Central memory CD8-positive, alpha-beta T cell (primary cell): ENCODE measurements at places on chromosomes 1 and 21.

DNA sequence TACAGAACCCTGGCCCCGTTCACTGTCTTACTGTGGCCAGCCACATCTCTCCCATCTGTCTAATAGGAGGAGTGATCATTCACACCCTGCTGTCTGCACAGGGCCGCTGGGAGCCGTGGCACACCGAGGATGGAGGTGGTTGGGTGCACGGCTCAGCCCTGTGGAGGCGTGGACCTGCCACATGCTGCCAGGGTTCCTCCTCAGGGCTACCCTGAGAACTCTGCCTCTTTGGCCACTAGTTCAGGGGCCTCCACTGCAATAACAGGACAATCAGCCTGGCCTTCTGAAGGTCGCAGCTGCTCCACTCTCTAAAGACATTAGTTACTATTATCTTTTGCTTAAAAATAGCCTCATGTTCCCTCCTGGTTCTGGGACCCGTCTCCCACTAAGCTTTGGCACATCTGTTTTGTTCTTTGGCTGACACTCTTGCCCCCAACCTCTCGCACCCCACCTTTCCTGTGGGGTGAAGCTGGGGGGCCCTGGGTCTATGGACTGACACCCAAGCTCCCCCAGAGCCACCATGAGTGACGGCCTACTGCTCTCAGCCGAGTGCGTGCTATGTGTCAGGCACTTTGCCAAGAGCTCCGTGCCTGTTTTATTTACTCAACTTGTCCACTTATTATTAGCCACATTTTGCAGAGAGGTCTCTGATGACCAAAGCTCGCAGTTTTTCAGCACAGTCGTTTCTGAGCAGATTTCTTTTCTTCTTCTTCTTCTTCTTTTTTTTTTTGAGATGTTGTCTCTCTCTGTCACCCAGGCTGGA is 66.3 kb downstream of the ARHGEF10L start:
- no peaks in the 10 kb centered on the region for H3K36me3 ChIP-seq
- peaks cover 30% of the 10 kb centered on the region for H3K27me3 ChIP-seq
- DNase-seq: no peak
- no peak overlapping the region for H3K27ac ChIP-seq
- no peak overlapping the region for H3K4me3 ChIP-seq

DNA sequence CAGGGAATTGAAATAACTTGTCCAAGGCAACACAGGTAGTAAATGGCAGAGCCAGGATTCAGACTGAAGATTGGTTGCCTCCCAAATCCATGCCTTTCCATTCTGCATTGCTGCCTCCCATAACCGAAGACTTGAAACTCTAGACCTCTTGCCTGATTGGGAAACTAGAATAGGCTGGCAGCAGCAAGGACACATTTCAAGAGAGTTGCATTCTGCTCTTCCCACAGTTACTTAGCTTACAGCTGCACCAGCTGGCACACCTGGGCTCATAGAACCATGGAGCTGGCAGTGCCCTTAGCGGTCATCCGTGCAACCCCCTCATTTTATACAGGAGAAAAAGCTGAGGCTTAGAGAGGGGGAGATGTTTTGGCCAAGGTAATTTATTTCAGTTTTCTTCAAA is 8.0 kb downstream of the TRNAU1AP start:
- no peaks in the 10 kb centered on the region for H3K27me3 ChIP-seq
- peaks cover 80% of the 10 kb centered on the region for H3K36me3 ChIP-seq
- DNase-seq: no peak
- no peaks in the 10 kb centered on the region for H3K4me1 ChIP-seq
- no peak overlapping the region for H3K27ac ChIP-seq

- no peaks in the 10 kb centered on the region for H3K4me1 ChIP-seq
- no peak for DNase-seq
- H3K27me3 ChIP-seq: no peaks in the 10 kb centered on the region
- H3K36me3 ChIP-seq: peaks cover 6% of the 10 kb centered on the region
- H3K27ac ChIP-seq: no peak overlapping the region
Measured at GRCh38 chr1:228209657-228210056, 1.8 kb downstream of the OBSCN start.

DNA sequence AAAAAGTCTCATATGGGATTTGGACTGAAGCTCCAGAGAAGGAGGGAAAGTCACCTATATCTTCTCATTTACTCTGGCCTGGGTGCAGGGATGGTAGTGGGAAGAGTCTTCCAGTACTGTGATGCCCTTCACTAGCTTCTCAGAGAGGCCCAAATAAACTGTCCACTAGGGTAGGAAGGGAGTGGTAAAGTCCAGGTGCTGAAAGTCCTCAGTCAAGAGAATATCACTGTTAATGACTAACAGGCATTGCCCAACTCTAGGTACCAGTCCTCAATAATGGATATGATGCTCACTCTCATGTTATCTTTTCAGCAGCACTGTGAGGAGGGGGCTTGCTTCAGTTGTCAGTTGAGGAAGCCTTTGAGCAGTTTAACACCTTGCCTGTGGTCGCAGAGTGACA is 64.0 kb downstream of the LHX8 start:
- H3K36me3 ChIP-seq: no peaks in the 10 kb centered on the region
- no peak for DNase-seq
- H3K4me3 ChIP-seq: no peak overlapping the region
- H3K27me3 ChIP-seq: peaks cover 10% of the 10 kb centered on the region

- no peak for DNase-seq
- H3K4me1 ChIP-seq: no peaks in the 10 kb centered on the region
- H3K36me3 ChIP-seq: no peaks in the 10 kb centered on the region
Measured at GRCh38 chr1:223211323-223211985, 68.4 kb upstream of the TLR5 start.

DNA sequence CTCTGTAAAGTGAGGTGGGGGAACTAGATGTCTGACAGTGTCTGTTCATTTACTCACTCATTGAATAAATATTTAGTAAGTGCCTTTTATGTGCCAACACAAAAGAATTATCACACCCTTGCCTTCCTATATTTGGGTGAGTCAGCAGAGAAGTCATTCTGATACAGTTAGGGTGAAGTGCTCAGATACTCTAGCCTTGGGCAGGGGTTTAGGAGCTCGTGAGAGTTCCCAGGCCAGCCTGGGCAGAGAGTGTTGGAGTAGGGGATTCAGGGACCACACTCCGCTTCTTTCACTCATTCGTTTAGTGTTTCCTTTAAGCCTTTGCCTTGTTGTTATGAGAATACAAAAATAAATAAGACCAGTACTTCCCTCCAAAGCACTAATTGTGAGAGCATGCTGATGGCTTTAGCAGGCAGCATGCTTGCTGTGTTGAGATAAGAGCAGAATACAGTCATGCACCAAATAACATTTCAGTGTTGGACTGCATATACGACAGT is 83.9 kb downstream of the DYRK1A start:
- H3K27ac ChIP-seq: peak overlapping the region; percentile 71
- peaks cover 6% of the 10 kb centered on the region for H3K36me3 ChIP-seq
- no peak for DNase-seq
- peak overlapping the region; percentile 19 for H3K4me3 ChIP-seq

DNA sequence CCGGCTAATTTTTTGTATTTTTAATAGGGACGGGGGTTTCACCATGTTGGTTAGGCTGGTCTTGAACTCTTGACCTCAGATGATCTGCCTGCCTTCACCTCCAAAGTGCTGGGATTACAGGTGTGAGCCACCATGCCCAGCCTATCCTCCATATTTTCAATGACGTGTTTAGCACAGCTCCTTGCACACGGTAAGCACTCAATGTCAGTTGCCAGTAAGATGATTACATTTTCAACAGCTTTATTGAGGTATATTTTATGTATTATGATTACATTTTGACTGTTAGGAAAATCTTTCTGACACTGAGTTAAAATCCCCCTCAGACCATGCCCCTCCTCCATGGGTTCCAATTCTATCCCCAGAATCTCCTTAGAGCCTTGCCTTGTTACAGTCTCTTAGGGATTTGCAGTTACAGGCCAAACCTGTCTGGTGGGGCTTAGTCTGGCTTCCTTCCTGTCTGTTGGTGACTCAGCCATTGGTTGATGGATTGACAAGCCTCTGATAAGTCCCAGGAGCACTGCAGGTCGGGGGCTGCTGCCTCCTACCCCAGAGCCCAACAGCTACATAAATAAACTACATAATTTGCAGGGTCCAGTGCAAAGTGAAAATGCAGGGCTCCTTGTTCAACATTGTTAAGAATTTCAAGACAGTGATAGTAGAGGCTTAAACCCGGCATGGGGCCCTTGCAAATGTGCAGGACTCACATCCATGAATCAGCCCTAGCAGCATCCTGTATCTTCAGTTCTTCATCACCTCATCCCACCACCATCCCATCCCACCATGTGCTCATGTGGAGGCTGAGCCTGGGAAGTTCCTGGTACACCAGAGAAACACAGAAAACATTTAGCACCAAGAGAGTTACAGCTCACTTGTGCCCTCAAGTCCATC is 23.4 kb downstream of the COA7 start:
- DNase-seq: no peak
- H3K36me3 ChIP-seq: peaks cover 6% of the 10 kb centered on the region
- no peak overlapping the region for H3K27ac ChIP-seq
- no peaks in the 10 kb centered on the region for H3K27me3 ChIP-seq
- H3K4me1 ChIP-seq: peaks cover 10% of the 10 kb centered on the region

DNA sequence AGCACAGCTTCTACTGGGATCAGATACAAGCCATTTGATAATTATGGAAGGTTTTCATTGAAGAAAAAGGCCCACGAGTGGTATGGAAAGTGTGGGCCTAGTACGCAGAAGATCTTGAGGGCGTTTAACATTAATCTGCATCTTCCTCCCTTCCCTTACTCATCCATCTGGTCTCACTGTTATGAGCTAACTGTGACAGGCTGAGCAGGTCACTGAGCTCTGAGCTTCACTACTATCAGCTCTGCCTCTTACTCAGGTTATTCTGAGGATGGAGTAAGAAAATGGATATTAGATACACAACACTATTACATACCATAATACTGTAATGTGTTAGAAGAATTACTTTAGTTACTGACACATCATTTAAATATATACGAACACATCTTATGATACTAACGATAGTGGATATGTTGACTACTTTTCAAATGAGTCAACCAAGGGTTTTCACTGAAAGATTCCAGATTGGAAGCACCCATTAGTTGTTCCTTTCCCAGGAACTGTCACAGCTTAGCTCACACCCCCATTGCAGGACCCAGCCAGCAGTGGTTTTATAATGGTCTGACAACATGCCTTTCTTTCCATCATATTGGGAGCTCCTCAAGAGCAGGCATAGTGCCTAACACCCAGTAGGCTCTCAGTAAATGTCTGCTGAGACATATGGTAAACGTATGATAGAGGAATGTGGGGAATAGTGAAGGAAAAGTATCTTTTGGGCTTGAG is 97.8 kb upstream of the C8B start:
- H3K4me1 ChIP-seq: peaks cover 9% of the 10 kb centered on the region
- no peaks in the 10 kb centered on the region for H3K27me3 ChIP-seq
- H3K36me3 ChIP-seq: no peaks in the 10 kb centered on the region

DNA sequence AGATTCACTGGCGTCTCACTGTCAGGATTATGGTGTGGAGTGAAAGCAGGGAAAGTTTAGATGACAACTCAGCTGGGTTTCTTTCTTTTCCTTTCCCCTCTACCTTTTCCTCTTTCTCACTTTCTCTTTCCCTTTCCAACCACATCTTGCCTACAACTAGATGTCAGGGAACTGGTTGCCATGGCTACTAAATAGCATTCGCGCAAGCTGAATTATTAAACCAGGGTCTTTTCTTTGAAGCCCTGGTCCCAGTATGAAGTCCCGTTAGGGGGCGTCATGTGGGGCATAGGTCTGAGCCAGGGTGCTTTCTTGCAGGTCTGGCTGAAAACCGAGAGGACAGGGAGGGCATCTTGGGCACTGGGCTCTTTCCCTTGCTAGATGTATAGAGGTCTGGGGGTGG is 168.4 kb upstream of the CACNA1E start:
- DNase-seq: no peak
- no peak overlapping the region for H3K4me3 ChIP-seq
- no peak overlapping the region for H3K27ac ChIP-seq
- H3K4me1 ChIP-seq: peaks cover 11% of the 10 kb centered on the region

- no peak for DNase-seq
- H3K27ac ChIP-seq: no peak overlapping the region
- H3K27me3 ChIP-seq: no peaks in the 10 kb centered on the region
- peaks cover 25% of the 10 kb centered on the region for H3K4me1 ChIP-seq
- peaks cover 4% of the 10 kb centered on the region for H3K36me3 ChIP-seq
Measured at GRCh38 chr1:165645654-165646366, 14.8 kb downstream of the MGST3 start.

- DNase-seq: no peak
- no peak overlapping the region for H3K27ac ChIP-seq
- H3K4me1 ChIP-seq: no peaks in the 10 kb centered on the region
Measured at GRCh38 chr1:88609051-88609450, 75.0 kb upstream of the PKN2 start.

- peaks cover 17% of the 10 kb centered on the region for H3K4me1 ChIP-seq
- peak overlapping the region; percentile 41 for H3K27ac ChIP-seq
- no peak overlapping the region for H3K4me3 ChIP-seq
- H3K36me3 ChIP-seq: peaks cover 4% of the 10 kb centered on the region
Measured at GRCh38 chr1:31815307-31815645, 546 bp downstream of the SPOCD1 start.

DNA sequence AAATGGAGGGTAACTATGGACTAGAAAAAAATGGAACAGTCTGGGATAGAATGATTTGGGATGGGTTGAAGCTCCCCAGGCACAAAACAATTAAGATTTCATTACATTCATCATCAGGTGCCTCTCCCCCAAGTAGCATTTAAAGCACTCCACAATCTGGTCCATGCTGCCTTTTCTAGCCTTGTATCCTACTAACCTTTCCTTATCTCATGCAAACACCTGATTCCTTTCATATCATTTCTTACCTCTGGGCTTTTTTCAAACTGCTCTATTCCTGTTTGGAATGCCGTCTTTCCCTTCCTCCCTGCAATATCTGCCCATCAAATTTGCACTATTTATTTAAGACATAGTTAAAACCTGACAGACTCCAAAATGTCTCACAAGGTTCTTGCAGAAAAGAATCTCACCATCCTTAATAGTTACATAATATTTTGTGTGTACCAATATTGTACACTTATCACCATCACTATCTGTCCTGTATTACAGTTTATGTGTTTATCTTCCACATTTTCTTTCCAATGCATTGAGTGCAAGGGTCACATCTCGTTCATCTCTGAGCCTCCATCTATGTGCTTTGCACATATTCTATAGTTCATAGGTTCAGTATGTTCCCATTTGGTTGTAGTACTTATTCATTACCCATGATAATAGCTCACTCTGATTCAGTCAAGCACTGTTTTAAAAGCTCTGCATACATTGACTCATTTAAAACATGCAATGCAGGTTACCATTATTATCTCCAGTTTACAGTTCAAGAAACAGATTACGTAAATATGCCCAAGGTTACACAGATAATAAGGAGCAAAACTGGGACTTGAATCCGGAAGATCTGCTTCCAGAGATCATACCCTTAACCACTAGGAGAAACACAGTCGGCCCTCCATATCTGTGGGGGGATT is 16.1 kb upstream of the SHCBP1L start:
- no peak overlapping the region for H3K27ac ChIP-seq
- H3K27me3 ChIP-seq: peaks cover 9% of the 10 kb centered on the region
- DNase-seq: no peak
- no peak overlapping the region for H3K4me3 ChIP-seq
- H3K4me1 ChIP-seq: no peaks in the 10 kb centered on the region

- H3K27me3 ChIP-seq: no peaks in the 10 kb centered on the region
- no peak for DNase-seq
- H3K4me1 ChIP-seq: peaks cover 95% of the 10 kb centered on the region
- peak overlapping the region; percentile 91 for H3K4me3 ChIP-seq
- H3K36me3 ChIP-seq: peaks cover 51% of the 10 kb centered on the region
- peak overlapping the region; percentile 85 for H3K27ac ChIP-seq
Measured at GRCh38 chr1:228087771-228088251, 5.3 kb downstream of the ARF1 start.

GRCh38 chr1:225462429-225462713 is 34.5 kb upstream of the LBR start:
- H3K36me3 ChIP-seq: peaks cover 11% of the 10 kb centered on the region
- H3K4me3 ChIP-seq: peak overlapping the region; percentile 21
- peak overlapping the region; percentile 59 for H3K27ac ChIP-seq
- no peak for DNase-seq
- no peaks in the 10 kb centered on the region for H3K27me3 ChIP-seq
- peaks cover 72% of the 10 kb centered on the region for H3K4me1 ChIP-seq
